ENCODE measurements at places on chromosomes 12 and 14.

- DNase-seq: no peak
Measured at GRCh38 chr12:9740106-9740750, 7.3 kb upstream of the CLECL1 start.

DNA sequence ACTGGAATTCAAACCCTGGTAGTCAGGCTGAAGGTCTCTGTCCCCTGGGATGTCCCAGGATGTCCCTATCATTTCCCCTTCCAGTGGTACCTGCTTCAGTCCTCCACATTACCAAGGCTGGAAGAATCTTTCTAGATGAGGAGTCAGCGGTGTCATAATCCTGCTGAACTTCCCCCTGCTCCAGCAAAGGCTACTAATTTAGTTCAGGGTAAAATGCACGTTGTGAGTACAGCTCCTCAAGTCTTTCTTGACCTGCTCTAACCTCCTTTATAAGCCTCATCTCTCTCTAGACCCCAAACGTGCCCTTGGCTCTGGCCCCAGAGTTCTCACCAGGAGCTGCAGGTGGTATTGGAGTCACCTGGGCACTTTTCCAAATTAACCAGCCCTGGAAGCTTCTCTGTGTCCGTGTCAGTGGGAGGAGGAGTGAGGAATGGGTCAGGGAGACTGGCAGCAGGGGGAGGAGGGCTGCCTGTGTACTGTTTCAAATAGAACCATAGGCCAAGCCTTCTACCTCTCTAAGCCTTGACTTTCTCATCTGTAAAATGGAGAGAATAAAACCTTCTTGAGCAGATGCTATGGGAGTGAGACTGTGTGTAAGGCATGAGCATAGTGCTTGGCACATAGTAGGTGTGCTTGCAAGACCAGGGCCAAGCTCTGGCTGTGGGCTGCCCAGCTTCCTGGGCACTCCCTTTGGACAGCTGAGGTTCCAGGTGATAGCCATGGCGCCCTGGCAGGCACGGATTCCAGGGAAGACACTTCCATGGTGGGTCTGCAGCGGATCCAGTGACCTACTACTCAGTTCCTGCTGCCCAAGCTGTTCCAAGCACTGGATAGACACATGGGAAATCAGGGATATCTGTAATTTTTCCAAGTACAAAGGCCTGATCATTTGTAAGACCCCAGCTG lies 24.5 kb downstream of the ASB2 start:
- no peak for DNase-seq

GRCh38 chr12:130873106-130873795 lies 1.4 kb downstream of the RAN start:
- no peak for DNase-seq

GRCh38 chr14:63432888-63433552 lies 110.2 kb downstream of the PPP2R5E start:
- no peak for DNase-seq

DNA sequence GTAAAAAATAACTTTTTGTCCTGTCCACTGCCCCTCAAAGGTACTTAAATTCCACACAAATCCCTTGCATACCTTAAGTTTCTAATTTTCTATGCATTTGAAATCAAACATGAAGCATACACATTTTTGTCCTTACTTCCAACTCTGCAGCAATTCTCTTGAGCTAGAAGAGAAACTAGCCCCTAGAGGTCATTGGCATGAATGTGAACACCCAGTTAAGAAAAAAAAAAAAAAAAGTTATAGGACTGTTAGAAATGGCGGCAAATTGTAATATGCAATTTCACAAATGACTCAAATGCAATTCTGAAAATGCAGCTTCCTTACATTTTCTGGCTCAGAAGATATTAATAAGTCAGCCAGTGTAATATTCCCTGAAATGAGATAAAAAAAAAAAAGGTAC lies 4.6 kb upstream of the ESR2 start:
- no peak for DNase-seq

- no peak for DNase-seq
Measured at GRCh38 chr14:102544747-102545460, 35.3 kb upstream of the ANKRD9 start.

DNA sequence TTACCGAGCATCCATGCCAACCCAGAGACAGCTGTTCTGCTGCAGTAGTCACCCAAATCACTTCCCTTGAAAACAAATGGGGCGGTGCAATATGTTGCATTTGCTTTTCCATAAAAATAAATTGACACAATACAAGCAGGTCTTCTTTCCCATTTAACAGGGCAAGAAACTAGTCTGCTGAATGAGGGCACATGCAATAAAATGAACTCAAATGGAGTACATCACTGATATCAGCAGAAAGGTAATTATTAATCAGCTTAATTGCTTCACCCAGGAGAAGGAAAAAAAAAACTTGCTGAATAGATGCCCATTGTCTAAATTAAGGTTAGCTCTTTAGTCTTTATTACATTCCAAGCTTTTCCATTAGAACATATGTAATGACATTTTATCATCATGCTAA lies 175.1 kb upstream of the GZMB start:
- no peak for DNase-seq

- no peak for DNase-seq
Measured at GRCh38 chr12:132056951-132057350, 87.2 kb downstream of the DDX51 start.

GRCh38 chr14:69682621-69683263 lies 71.3 kb downstream of the SUSD6 start:
- no peak for DNase-seq

- peak; percentile 73 for DNase-seq
Measured at GRCh38 chr14:91059576-91060350, 678 bp downstream of the RPS6KA5 start.

DNA sequence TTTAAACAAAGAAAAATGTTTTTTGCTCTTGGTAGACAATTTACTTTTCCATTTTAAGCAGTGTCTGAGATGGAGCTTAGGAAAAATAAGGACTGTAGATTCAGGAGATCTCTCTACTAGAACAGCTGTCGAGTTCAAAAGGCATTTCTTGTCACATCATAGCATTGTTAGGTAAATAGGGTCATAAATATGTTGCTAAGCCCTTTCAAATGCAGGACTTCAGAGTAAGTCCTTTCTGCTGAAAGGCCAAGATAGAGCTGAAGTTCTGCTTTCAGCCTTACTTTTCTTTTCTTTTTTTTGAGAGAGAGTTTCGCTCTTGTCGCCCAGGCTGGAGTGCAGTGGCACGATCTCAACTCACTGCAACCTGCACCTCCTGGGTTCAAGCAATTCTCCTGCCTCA lies 98.2 kb downstream of the SYNE2 start:
- DNase-seq: no peak

- DNase-seq: no peak
Measured at GRCh38 chr12:110508071-110508586, 6.0 kb downstream of the RAD9B start.

GRCh38 chr12:115386946-115387345 lies 703.0 kb upstream of the TBX3 start:
- DNase-seq: no peak

DNA sequence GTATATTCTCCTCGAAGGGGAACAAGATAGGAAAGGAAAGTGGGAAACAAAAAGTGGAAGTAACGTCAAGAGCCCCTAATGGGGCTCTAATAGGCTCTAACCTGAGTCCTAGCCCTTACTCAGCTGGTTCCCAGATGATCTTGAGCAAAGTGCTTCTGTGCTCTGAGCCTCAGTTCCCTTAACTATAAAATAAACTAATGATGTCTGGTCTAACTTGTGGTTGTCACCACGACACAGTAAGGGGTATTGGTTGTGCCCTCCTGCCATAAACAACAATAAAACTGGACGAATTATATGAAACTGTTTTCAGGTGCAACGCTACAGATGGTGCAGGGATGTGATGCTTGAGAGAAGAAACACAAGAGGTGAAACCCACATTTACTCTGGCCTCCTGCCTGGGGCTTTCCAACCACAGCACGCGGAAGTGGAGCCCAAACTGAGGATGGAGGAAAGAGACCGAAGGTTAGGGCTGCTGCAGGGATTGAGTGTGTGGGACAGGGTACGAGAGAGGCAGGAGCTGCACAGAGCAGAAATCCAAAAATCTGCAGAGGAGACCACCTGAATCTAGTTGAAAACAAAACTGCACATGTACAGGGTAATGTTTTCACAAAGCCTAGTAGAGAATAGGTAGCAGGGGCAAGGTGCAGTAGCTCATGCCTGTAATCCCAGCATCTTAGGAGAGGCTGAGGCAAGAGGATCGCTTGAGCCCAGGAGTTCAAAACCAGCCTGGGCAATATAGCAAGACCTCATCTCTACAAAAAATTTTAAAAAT lies 45.6 kb upstream of the BCL2L14 start:
- DNase-seq: no peak

DNA sequence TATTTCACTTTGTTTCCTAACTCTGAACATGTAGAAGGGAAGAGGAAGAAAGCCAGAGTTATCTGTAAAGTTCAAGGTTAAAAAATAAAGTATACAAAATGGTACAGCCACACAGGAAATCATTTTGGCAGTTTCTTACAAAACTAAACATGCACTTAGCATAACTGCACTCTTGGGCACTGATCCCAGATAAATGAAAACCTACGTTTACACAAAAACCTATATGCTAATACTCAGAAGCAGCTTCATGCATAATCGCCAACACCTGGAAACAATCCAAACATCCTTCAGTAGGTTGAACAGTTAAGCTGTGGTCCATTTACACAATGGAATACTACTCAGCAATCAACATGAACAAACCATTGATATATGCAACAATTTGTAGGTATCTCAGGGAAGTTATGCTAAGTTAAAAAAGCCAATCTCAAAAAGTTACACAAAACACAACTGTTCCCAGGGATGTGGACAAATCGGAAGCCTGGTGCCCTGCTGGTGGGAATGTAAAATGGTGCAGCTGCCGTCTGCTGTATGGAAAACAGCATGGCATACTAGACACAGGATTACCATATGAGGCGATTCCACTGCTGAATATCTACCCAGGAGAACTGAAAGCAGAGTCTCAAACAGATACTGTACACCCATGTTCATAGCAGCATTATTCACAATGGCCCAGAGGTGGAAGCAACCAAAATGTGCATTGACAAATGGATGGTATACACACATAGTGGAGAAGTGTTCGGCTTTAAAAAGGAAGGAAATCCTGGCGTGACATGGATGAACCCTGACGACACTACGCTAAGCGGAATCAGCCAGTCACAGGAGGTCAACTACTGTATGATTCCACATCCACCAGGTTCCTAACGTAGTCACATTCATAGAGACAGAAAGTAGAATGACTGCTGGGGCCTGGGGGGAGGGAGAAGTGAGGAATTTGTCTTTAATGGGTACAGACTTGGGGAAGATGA lies 37.7 kb downstream of the NRDE2 start:
- DNase-seq: peak; percentile 59

- DNase-seq: no peak
Measured at GRCh38 chr12:115108129-115109100, 424.4 kb upstream of the TBX3 start.

DNA sequence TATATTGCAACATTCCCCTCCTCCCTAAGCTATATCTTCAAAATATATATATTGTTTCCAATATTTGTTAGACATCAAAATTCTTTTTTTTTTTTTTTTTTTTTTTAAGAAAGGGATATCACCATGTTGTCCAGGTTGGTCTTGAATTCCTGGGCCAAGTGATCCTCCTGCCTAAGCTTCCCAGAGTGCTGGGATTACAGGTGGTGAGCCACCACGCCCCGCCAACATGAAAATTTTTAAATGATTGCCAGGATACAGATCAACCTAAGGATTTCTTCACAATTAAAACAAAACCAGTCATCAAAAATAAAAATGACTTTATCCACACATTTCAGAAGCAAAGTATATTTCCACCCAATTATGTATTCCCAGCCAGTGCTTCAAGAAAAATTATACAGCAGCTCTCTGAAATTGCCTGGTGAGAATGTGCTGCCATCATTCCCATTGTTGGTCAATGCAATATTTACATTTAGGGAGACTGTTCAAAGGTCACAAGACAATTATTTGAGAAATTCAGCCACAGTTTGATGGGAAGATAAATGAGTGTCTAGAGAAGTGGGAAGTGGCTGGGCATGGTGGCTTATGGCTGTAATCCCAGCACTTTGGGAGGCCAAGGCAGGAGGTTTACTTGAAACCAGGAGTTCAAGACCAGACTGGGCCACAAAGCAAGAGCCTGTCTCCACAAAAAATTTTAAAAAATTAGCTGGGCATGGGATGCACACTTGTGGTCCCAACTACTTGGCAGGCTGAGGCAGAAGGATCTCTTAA lies 141.7 kb upstream of the AMIGO2 start:
- DNase-seq: no peak

DNA sequence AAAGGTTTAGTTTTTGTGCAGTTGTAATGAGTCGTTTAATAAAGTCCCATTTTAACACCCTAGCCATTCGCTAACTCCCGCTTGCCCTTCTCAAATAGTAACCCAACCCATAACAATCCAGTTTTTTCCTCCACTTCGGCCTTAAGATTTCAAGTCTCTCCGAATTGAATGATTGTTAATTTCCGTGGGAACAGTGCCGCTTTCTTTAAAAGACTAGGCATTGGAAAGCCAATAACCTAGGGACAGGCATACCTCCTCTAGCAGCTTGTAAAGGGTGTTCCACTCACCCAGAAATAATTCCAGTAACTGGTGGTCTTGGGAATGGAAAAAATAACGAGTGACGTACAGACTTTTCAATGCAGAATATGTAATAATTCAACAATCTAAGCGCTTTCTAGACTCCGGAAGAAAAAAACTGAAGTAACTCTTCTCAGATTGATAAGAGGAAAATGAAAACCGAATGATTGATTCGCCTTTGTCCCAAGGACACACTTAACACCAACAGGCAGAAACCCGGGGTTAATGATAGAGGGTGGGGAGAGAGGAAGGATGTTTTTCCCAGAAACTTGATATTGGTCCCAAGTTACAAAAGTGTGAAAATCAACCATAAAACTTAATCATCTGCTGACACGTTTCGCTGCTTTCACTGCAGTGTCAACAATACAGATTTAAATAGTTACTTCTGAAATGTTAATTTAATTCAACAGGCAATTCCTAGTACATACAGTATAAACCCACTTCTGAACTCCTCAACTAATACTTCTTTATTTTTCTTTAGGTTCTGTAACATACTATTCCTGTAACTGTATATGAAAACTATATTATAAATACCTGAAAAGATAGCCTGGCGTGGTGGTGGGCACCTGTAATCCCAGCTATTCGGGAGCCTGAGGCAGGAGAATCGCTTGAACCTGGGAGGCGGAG lies 1.0 kb upstream of the SINHCAF start:
- DNase-seq: peak; percentile 22

DNA sequence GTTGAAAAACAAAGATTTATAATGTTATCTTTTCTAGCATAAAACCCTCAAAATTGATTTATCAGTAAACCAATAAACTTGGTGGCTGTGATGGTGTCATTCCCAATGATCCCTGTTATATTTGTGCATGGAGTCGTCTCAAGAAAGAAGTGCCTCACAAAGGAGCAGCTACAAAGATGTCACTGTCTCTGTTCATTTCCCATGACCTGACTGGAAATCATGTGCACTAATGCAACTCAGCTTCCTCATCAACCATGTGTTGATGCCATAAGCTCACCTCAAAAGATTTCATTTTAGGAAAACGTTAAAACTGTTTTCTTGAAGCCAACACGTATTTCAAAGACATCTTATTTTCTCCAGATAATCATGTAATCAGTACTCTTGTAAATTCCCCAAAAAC lies 28.8 kb downstream of the CLEC1A start:
- no peak for DNase-seq
